ENCODE measurements at places on chromosomes 6 and 20.

GRCh38 chr20:9660236-9660868 is 146.0 kb downstream of the LAMP5 start:
- DNase-seq: no peak

GRCh38 chr6:128848212-128848935 is 34.6 kb upstream of the LAMA2 start:
- no peak for DNase-seq

DNA sequence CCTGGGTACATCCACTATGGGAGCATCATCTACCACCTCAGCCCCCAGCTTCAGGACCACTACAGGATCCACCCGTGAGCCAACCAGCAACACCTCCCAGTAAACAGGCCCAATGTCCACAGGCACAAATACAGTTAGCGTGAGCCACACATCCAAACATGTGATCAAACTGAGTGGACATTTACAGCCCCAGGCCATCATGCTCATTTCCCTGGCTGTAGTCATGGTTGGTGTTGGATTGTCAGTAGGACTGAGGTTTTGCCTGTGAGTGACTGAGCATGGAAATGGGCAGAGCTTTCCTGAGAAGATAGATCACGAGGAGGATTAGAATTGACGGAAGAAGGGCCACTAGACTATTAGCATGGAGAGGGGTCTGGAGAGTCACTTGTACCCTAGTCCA is 10.7 kb upstream of the MUC21 start:
- DNase-seq: no peak

- DNase-seq: no peak
Observed at GRCh38 chr6:32116674-32117073, 7.5 kb upstream of the TNXB start.

DNA sequence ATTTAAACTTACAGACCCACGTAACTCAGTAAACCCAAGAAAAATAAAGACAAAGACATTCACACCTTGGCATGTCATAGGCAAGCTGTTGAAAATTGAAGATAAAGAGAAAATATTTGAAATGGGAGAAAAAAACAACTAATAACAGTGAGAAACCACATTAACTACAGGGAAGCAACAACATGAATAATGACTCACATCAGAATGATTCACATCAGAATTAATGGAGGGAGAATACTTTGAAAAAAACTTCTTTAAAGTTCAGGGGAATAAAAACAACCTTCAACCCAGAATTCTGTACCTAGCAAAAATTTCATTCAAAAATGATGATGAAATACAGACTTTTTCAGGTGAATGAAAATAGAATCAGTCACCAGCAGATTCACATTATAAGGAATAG is 32.9 kb upstream of the SLC22A3 start:
- no peak for DNase-seq

GRCh38 chr20:37354210-37355195 is 8.6 kb downstream of the SRC start:
- no peak for DNase-seq

DNA sequence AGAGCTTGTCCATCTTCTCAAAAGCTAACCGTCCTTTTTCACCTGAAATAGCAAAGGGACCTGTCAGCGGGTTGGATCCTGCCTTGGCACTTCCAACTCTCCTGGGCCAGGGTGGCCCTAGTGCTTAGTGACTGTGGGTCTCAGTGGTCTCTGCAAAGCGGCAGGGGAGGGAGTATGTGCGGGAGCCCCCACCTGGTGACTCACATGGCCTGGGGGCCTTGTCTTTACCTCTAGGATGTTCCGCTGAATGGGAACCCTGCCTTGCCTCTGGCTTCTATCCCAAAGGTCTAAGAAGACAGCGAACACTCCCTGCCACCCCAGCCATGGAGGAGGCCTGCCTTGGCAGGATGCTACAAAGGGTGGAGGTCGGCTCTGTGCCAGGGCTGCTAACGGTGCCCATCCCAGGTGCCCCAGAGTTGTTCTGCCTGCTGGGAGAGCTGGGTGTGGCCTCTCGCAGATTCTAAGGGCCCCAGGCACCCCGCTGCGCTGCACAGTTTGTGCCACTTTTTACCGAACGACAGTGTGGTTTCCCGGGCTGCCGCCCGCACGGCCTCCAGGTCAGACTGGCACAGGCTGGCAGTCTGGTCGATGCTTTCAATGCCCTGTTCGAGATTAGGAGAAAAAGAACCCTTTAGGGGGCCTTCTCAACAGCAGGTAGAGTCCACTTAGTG is 77.2 kb downstream of the PTPN1 start:
- no peak for DNase-seq

- DNase-seq: no peak
Observed at GRCh38 chr6:137415834-137416190, 78.4 kb downstream of the OLIG3 start.

GRCh38 chr6:166851911-166852310 is 104.4 kb downstream of the RNASET2 start:
- no peak for DNase-seq

GRCh38 chr6:19157486-19157885 is 679.7 kb upstream of the ID4 start:
- DNase-seq: no peak

DNA sequence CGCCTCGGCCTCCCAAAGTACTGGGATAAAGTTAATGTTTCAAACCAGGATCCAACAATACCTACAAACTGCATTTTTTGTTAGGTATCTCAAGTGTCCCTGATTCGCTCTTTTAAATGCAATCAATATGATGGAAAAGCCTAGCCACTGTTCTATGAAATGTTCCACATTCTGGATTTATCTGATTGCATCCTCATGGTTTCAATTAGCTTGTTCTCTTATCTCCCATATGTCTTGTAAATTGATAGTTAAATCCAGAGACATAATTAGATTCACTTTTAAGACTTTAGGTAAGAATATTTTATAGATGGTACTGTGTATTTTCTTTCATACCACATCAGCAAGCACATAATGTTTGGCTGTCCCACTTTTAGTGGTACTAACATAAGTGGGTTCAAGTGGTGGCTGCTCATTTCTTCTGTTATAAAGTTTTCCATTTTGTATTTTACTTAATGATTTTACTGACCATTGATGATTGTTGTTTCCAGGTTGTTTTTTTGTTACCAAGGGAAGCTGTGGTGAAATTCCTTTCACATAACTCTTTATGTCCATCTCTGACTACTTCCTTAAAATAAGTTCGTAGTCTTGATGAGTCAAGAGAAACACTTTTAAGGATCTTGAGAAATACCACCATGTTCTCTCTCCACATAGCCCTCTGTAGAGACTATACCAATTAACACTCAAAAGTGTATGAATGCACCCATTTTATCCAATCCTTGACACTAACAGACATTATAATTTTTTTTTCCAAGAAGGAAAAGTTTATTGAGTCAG is 40.5 kb downstream of the RNGTT start:
- no peak for DNase-seq

GRCh38 chr20:32339116-32339515 is 19.0 kb upstream of the ASXL1 start:
- no peak for DNase-seq

DNA sequence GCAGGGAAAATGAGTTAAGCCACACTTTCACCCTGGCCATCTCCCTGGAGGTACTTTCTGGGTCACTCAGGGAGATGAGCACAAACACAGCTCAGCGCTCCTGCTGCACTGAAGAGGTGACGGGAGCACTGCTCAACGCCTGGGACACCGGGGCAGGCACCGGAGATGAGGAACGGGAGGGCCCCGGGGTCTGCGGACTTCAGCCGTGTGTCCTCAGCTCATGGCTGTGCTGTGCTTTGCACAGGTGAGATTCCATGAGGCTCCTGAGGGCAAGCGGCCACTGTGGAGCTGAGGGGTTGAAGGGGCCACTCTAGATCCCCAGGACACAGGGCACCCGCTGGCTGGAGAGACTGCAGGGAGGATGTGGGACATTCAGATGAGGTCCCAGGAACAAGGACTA is 234.2 kb upstream of the EXOC2 start:
- DNase-seq: no peak

GRCh38 chr6:46098678-46099077 is 31.1 kb upstream of the ENPP4 start:
- no peak for DNase-seq

GRCh38 chr6:122998403-122998975 is 2.5 kb downstream of the CLVS2 start:
- DNase-seq: no peak

DNA sequence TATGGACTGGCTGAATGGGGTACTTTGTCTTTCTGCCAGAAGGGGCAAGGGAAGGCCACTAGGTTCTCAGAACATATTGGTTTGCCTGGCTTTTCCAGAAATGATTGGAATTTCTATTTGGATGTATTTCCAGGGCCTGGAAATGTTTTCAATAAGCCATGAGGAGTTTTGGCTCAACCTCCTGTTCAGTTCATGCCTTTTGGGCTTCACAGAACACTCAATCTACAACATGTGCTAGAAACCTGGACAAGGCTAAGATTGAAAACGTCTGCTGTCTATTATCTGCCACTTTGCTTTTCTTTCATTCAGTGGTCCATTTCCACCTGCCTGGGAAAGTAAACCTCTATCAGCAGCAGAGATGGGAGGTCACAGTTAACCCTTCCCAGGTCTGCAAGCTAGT is 793.4 kb downstream of the TENT5A start:
- no peak for DNase-seq

DNA sequence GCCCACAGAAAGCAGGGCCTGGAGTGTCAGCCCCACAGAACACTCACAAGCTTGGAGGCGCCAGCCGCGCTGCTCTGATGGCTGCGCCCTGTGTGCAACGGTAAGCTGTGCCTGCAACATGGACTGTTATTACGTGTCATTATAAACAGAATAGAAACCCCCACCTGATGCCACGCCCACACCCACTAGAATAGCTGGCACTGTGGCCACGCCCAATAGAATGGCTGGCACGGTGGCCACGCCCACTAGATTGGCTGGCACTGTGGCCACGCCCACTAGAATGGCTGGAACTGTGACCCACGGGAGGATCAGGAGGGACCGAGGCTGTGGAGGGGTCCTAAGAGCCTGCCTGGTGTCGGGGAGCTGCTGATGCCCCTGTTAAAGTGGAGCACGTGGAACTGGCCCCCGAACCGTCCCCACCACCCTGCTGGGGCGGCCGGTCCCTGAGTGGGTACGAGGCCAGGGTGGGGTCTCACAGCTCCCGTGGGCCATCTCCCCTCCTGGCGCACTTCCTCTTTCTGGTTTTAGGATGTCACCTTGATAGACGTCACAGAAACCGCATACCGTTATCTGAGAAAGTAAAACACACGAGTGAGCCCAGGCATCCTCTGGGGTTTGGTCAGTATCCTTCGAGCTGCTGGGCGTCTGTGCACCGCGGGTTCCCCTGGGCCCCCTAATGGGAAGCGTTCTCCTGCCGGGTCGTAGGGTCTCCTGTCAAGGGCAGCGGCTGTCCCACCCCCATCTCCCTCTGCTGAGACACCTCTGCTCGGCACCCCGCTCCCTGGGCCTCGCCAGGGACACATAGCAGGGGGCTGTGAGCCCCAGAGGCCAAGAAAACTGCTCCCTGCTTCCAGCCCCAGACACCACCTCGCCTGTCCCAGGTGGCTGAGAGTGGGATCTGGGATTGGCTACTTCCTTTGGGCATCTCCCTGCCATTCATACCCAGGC is 25.4 kb downstream of the SLC17A9 start:
- no peak for DNase-seq

GRCh38 chr20:59153832-59154231 is 9.8 kb upstream of the ZNF831 start:
- no peak for DNase-seq

DNA sequence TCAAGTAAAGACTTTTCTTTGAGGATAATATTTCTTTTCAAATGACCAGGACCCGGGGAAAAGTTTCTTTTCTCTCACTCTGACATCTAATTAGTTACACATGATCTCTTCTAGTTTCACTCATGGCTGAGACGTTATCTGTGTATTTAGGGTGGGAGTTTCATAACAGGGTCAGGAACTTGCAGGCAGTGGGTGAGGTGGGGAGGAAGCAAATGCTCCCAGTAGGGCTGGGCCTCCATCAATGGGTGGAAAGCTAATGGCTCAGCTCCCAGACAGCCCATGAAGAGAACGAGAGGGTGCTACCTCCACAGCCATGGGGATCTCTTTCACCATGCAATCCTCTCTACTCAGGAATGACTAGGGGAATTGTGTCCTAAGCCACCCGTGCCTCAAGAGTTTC is 119.3 kb downstream of the F13A1 start:
- no peak for DNase-seq

DNA sequence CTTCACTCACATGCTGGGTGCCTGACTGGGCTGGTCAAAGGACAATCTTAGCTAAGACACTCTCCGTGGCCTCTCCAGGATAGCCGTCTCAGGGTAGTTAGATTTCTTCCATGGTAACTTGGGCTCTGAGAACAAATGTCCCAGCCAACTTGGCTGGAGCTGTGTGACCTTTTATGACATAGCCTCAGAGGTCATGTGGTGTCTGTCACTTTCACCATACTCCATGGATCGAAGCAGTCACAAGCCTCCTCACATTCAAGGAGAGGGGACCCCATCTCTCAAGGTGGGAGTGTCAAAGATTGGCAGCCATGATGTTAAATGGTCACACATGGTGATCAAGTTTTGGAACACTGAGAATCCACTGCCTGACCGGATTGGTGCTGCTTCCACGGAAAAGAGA is 190.9 kb upstream of the SUPT3H start:
- DNase-seq: no peak

DNA sequence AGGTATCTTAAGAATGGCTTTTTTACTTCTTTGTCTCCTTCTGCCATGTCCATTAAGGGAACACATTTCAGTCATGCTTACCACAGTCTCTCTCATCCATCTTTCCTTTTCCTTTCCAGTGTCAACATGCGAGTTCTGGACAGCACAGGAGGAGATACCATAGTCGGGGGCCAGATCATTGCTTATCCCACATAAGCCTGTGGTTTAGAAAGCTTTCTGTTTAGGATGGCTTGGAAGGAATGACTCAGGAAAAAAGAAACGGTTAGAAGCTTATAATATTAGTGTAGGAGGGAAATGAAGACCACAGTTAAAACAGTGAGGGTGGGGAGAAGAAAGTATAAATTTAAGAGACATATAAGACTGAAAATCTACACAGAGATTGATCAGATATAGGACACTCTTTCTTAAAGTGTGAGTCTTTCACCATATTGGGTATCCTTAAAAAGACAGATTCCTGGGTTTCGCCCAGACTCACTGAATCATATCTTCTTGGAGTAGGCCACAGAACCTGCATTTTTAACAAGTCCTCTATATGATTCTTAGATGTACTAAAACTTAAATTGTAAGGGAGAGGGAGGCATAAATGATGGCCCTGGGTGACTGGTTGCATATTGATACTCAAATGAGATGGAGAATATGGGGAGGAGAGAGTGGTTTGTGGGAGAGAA is 36.1 kb downstream of the DSE start:
- DNase-seq: no peak

DNA sequence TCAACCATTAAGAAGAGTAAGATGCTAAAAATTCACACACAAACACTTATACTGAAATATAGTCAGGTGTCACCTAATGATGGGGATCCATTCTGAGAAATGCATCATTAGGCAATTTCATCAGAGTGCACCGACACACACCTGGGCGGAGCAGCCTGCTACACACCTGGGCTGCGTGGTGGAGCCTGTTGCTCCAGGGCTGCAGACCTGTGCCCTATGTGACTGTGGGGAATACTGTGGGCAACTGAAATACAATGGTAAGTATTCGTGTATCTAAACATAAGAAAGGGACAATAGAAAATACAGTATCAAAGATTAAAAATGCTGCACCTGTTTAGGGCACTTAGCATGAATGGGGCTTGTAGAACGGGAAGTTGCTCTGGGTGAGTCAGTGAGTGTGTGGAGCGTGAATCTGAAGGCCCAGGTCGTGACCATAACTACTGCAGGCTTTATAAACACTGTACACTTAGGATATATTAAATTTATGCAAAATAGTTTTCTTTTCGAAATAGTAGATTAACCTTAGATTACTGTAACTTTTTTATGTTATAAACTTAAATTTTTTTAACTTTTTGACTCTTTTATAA is 124.4 kb upstream of the AFDN start:
- DNase-seq: no peak

- peak; percentile 75 for DNase-seq
Observed at GRCh38 chr6:87155842-87156815, 764 bp downstream of the ZNF292 start.
